ENCODE measurements at places on chromosomes 6 and 20.

- DNase-seq: no peak
Observed at GRCh38 chr6:54299542-54300269, 8.5 kb upstream of the TINAG start.

DNA sequence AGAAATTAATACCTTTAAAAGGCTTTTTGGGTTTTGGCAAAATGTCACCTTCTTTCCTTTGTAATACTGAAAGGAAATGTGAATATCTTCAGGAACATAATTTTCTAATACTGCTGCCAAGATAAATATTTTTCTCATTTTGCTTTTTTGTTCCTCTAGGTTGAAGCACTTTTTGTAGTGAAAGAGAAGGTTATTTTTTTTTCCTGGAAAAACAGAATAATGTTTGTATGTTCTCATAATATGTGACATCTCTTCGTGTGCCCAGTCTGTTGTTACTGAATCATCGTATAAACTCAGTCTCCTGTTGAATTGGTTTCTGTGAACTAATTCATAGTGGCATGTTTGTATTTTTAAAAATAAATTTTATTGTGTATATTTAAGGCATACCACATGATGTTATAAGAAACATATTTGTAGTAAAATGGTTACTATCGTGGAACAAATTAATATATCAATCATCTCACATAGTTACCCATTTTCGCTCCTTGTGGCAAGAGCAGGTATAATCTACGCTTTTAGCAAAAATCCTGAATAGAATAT, 74.4 kb downstream of the SH3BGRL2 start:
- DNase-seq: no peak

DNA sequence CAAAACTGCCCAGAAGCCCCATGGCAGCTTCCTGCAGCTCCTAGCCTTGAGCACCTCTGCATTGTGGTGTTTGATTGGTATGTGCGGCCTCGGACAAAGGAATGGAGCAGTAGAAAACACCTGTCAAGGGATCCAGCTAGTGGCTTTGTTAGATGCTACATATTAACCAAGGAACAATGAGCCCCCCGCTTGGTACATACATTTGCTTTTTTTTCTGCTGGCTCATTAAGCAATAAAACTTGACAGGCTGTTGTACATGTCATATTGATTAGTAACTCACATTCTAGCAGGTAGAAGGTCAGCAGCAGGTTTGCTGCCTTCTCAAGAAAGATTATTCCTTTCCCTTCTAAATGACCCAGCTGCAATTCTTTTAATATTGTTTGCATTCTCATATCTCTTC, 937 bp downstream of the SPACA1 start:
- no peak for DNase-seq

DNA sequence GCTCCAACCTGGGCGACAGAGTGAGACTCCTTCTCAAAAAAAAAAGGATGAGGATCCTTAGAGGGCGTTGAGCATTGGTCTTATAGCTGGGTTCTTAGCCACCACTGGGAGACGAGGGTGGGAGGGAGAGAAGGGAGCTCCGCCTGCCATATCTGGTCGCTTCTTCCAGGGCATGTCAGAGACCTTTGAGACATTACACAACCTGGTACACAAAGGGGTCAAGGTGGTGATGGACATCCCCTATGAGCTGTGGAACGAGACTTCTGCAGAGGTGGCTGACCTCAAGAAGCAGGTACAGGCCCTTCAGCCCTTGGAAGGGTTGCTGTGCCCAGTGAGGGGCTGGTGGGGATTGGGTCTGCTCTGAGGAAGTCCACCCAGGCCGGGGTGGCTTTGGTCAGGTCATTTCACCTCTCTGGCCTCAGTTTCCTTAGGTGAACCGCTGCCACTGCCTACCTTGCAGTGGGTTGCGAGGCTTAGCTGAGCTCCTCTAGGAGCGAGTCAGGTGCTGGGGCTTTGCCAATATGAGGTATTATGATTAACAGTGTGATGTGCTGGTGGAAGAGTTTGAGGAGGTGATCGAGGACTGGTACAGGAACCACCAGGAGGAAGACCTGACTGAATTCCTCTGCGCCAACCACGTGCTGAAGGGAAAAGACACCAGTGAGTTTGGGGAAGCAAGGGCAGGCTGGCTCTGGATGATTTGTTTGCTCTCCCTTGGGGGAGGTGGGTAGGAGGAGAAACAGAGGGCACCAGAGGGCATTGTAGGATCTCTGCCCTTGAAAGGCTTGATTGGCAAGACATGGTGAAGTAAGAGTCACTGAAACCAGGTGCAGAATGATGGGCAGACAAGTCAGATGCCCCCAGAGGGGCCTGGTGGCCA, 8.5 kb downstream of the CNPY3 start:
- DNase-seq: no peak

DNA sequence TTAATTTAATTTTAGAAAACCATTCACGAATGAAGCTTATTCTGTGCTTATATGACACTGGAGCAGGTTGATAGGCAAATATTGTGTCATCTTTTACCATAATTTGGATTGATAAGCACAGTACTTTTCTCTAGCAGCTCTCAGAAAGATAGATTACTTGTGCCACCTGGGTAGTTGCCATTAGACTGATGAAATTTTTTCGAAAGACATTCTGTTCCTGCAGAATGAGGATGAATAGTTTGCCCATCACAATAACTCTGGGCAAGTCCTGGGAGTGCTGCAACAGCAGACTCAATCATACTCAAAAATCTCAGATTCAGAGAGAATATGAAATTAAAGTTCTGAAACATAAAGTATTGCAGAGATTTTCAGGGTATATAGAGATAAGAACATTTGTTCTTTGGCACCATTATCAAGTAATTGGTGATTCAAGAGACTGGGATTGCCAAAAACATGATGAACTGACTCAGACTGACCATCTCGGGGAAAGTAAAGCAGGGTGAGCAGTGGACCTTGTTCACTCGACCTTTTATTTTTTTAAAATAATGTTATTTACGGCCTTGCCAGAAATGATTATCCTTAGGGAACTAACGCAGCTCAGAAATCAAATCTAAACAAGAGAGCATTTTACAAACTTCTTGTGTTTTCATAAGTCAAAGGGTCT, 65.8 kb upstream of the PTCHD4 start:
- DNase-seq: no peak

GRCh38 chr6:168047841-168048723, 30.9 kb downstream of the FRMD1 start:
- no peak for DNase-seq

DNA sequence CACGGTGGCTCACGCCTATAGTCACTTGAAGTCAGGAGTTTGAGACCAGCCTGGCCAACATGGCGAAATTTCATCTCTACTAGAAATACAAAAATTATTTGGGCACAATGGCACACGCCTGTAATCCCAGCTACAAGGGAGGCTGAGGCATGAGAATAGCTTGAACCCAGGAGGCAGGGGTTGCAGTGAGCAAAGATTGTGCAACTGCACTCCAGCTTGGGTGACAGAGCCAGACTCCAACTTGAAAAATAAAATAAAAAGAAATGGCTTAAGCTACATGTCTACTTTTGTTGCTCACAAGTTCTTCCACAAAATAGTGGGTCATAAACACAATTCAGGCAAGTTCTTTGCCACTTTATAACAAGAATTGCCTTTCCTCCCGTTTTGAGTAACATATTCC, 27.1 kb upstream of the B4GALT5 start:
- DNase-seq: no peak

GRCh38 chr6:27901801-27902200, 10.4 kb downstream of the OR2B2 start:
- no peak for DNase-seq

- DNase-seq: no peak
Observed at GRCh38 chr6:110703906-110704594, 111.2 kb downstream of the CDK19 start.

- DNase-seq: no peak
Observed at GRCh38 chr20:32510120-32510600, 75.0 kb downstream of the NOL4L start.

- DNase-seq: no peak
Observed at GRCh38 chr6:44737829-44738528, 350.5 kb downstream of the CDC5L start.

- DNase-seq: no peak
Observed at GRCh38 chr6:14288910-14289309, 171.3 kb downstream of the CD83 start.

- DNase-seq: no peak
Observed at GRCh38 chr20:39541136-39541803, 579.1 kb downstream of the DHX35 start.

GRCh38 chr20:38633577-38634093, 32.0 kb downstream of the ARHGAP40 start:
- DNase-seq: no peak

GRCh38 chr6:6772751-6773150, 184.2 kb downstream of the LY86 start:
- no peak for DNase-seq

GRCh38 chr6:84568971-84569370, 195.4 kb downstream of the TBX18 start:
- DNase-seq: no peak

DNA sequence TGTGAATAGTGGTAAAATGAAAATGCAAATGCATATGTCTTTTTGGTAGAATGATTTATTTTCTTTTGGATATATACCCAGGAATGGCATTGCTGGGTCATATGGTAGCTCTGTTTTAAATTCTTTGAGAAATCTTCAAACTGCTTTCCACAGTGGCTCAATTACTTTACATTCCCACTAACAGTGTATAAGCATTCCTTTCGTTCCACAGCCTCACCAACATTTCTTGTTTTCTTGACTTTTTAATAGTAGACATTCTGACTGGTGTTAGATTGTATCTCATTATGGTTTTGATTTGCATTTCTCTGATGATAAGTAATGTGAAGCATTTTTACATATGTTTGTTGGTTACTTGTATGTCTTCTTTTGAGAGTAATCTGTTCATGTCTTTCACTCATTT, 144.0 kb downstream of the SIM1 start:
- no peak for DNase-seq

DNA sequence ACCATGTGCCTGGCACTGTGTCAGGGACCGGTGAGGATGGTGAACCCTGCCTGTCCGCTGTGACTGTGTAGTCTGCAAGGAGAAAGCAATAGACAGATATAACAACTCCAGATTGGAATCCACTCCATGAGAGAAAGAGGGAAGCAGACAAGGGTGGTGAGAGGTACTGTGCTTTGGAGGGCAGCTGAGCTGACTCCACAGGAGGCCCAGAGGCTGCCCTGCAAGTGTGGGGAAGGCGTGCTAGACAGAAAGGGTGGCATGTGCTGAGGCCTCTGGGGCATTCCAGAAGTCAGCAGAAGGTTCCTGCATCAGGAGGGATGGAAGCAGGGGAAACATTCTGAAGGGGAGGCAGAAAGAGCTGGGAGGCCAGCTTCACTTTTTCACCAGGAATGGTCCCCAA, 39.3 kb upstream of the APCDD1L start:
- DNase-seq: no peak

- DNase-seq: no peak
Observed at GRCh38 chr6:3848380-3848779, 793 bp upstream of the FAM50B start.

GRCh38 chr6:145031001-145031400, 704.3 kb downstream of the EPM2A start:
- DNase-seq: no peak

DNA sequence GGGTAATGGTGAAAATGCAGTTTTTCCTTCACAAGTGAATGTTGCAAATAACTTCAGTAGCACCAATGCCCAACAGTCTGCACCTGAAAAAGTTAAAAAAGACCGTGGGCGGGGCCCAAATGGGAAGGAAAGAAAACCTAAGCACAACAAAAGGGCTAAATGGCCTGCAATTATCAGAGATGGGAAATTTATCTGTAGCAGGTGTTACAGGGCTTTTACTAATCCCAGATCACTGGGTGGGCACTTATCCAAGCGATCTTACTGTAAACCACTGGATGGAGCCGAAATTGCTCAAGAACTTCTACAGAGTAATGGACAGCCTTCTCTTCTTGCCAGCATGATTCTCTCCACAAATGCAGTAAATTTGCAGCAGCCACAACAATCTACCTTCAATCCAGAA, 64.8 kb upstream of the SMIM8 start:
- no peak for DNase-seq

- DNase-seq: no peak
Observed at GRCh38 chr6:167435209-167435728, 110.4 kb downstream of the TTLL2 start.

- peak; percentile 79 for DNase-seq
Observed at GRCh38 chr6:112956696-112957535, 609.8 kb downstream of the RFPL4B start.

DNA sequence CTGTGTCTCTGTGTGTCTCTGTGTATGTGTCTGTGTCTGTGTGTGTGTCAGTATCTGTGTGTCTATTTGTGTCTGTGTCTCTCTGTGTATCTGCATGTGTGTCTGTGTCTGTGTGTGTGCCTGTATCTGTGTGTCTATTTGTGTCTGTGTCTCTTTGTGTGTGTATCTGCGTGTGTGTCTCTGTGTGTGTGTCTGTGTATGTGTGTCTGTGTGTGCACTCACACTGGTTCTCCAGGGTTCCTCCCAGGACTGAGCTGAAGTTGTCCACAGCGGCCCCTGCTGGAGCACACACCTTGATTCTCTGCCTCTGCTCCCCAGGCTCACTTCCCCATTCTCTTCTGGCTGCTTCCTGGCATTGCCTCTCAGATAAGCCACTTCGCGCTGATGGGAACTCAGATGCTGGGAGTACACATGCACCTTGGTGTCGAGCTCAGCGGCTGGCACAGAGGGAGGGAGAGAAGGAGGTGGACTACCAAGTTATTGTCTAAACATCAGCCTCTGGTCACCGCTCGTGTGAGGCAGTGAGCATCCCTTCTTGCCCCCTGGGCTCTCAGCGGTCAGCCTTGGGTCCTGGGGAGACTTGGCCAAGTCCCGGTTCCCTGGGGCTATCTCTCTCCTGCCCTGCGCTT, 104.9 kb upstream of the NXT1 start:
- DNase-seq: no peak

GRCh38 chr6:15736297-15736696, 73.5 kb upstream of the DTNBP1 start:
- no peak for DNase-seq

- no peak for DNase-seq
Observed at GRCh38 chr6:136090929-136091328, 159.2 kb downstream of the MTFR2 start.

DNA sequence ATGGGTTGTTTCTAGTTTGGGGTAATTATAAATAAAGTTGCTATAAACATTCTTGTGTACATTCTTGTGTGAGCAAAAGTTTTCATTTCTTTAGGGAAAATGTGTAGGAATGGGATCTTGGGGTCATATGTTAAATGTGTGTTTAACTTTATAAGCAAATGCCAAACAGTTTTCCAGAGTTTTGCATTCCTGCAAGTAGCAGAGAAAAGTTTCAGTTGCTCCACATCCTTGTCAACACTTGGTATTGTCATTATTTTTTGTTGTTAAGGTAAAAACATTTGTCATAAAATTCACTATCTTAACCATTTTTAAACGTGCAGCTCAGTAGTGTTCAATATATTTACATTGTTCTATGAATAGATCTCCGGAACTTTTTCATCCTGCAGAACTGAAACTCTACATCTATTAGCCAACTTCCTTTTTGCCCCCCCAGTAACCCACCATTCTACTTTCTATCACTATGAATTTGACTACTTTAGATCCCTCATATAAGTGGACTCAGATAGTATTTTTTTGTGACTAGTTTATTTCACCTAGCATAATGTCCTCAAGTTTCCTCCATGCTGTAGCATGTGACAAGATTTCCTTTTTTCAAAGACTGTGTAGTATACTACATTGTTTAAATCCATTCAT, 48.4 kb downstream of the PHACTR2 start:
- DNase-seq: no peak

- DNase-seq: no peak
Observed at GRCh38 chr6:90209527-90209926, 87.1 kb downstream of the BACH2 start.

- DNase-seq: no peak
Observed at GRCh38 chr20:9966966-9967365, 67.8 kb upstream of the ANKEF1 start.
